T-helper 9 cell (primary cell): ENCODE measurements at places on chromosomes 4 and X.

DNA sequence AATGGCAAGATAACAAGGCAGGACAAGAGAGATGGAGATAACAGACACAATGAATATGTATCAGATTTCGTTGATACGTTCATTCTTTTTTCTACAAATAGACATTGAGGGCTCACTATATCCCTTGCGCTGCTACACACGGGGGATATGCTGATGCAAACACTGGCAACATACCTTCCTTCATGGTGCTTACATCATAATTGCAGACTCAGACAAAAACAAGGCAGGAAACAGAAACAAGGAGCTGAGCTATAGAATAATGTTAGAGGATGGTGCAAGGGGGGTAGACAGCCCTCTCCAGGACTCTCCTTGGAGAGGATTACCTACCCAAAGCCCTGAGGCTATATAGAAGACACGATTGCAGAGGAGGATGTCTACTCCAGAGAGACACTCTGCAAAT is 1069.5 kb downstream of the DMD start:
- DNase-seq = no peak

DNA sequence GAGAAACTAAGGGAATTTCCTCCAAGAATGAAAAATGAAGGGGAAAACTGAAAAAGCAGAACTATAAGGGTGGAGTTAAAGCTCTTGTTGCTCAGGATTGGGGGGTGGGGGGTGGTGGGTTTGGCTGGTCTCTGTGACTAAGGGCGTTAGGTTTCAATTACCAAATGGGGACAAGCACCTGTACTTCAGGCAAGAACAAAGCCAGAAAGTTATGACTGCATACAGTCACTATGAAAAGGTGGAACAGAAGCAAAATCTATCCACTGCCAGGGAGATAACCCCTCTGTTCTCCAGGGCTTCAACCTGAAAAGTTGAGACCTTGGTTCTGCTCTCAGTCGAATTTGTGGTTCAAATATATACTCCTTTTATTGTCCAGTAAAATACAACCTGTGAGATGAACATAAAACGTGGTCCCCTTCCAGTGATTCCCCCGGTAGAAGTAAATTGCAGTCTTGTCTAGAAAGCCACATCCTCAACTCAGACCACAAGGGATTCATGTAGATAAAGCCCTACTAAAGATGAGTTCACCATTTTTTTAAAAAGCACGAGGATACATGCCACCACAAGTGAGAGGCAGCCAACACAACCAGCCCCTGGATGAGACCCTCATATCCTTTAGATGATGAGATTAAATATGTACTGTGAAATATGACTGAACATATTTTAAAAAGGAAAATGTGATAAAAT is 257.1 kb upstream of the RPS6KA3 start:
- DNase-seq = no peak

DNA sequence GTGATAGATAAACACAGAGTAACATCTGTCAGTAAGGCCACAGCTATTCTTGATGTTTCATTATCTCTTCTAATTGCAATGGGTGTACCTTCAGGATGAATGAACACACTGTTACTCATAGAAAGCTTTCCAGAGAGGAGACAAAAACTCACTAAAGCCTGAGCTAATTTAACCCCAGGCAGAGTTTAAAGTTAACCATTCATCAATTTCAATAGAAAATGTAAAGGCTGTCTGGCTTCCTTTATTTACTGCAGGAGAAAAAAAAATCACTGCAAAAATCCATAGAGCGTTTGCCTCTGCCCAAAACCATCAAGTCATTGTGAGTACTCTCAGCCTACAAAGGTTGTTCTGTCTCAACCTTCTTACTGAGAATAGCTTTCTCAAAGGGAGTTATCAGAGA is 376.9 kb downstream of the PPP4R3C start:
- DNase-seq = no peak

GRCh38 chr4:100372432-100372831 is 145.4 kb downstream of the EMCN start:
- DNase-seq = no peak

- DNase-seq = no peak
Observed at GRCh38 chr4:3812211-3812934, 46.2 kb downstream of the ADRA2C start.

DNA sequence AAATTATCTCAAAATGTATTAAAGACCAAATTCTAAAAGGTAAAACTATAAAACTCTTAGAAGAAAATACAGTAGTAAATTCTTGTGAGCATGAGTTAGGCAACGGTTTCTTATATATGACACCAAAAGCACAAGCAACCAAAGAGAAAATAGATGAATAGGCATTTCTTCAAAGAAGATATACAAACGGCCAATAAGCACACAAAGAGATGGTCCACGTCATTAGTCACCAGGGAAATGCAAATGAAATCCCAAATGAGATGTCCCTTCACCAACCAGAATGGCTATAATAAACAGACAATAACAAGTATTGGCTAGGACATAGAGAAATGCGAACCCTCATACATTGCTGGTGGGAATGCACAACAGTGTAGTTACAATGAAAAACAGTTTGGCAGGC is 44.6 kb downstream of the RAB33A start:
- no peak for DNase-seq

DNA sequence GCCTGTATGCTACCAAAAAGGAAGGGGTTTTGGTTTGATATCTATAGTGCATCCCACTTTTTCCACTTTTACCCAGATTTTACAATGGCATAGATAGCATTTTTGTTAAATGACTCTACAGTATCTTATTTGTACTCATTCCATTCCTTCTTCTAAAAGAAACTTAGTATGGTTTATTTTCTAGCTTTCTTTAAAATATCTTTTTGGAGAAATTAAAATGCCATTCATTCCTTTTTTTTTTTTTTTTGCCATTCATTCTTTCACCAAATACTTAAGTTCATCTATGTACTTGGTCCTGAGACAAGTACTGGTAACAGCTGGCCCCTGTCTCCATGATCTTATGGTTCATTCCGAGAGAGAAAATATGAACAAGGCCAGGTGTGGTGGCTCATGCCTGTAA is 49.1 kb downstream of the MID1 start:
- DNase-seq = no peak

DNA sequence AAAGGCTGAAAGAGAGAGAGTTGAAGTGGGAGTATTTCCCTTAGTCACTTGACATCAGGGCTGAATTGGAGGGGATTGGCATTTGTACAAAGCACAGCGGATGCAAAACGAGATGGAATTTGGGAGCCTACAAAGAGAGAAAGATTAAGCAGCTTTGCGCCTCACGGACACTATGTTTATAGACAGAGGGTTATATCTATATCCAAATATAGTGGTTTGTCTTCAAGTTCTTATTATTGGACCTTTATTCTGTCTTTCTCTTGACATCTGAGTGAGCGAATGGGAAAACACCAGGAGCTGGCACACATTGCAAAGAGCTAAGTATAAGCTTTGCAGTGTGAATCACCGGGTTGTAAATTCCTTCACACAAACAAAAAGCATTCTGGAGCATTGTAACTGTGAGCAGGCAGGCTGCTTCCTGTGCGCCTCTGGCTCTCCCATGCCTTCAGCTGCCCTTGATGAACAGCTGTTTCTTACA is 500.2 kb downstream of the STIM2 start:
- no peak for DNase-seq

- DNase-seq = no peak
Observed at GRCh38 chrX:20433388-20433775, 166.7 kb upstream of the RPS6KA3 start.

GRCh38 chr4:129622566-129622965 is 526.6 kb downstream of the C4orf33 start:
- no peak for DNase-seq

DNA sequence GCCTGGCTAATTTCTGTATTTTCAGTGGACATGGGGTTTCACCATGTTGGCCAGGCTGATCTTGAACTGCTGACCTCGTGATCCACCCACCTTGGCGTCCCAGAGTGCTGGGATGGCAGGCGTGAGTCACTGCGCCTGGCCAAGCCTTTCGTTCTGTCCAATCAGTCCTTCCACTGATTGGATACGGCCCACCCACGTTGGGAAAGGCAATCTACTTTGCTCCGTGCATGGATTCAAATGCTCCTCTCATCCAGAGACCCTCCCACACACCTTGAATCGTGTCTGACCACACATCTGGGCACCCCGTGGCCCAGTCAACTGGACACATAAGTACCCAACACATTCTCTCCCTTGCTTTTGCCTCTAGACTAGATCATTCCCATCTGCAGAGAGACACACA is 74.9 kb downstream of the CRLF2 start:
- DNase-seq = no peak

- no peak for DNase-seq
Observed at GRCh38 chr4:45741897-45742296, 382.0 kb downstream of the GABRG1 start.

DNA sequence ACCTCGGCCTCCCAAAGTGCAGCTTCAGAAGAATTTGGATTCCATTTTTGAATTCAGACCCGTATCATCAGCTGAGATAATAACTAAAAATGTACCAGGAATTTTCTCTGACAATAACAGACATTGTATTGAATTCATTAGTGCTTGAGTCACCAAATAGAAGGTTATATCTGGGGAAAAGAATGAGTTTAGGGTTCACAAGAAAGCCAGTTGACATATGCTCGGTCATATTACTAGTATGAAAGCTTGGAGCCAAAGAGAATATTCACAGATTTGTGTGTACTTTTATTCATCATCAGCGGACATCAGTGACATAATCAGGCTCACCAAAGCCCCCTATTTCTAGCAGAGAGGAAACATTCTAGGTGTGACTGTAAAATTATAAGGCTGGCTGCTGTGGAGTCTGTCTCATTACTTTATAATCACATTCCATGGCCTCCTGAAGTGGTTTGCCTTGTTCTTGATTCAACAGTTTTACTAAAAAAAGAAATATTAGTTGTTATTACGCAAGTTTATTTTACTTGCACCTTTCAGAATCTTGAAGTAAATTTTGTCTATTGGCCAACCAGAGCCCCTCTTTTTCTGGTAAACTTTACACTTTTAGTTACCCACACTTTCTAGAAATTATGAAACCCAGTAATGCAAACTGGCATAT is 14.6 kb upstream of the DCTD start:
- no peak for DNase-seq

DNA sequence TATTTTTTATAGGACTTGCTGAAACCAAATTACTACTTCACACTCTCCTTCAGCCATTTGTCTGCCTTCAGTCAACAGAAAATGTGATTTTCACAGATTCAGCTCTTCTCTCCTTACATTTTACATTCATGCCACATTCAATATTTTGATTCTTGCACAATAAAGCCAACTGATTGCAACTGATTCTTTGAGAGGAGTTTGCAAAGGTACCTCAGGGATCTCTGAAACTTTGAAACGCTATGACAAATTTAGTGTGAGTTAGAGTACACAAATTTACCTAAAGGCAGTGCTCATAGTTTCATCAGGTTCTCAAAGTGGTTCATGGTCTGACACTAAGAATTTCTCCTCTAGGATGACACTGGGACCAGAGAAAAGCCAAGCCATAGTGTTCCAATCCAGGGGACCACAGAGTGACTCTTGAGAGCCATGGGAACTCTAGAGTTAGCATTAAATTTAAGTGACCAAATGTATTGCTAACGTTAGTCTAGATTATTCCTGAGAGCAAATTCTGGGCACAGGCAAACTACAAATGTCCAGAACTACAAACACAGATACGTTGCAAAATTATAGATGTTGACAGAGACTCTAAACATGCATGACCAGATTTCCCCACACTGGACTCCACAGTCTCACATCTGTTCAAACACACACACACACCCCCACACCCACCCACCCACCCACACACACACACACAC is 9.0 kb downstream of the CSN3 start:
- no peak for DNase-seq

DNA sequence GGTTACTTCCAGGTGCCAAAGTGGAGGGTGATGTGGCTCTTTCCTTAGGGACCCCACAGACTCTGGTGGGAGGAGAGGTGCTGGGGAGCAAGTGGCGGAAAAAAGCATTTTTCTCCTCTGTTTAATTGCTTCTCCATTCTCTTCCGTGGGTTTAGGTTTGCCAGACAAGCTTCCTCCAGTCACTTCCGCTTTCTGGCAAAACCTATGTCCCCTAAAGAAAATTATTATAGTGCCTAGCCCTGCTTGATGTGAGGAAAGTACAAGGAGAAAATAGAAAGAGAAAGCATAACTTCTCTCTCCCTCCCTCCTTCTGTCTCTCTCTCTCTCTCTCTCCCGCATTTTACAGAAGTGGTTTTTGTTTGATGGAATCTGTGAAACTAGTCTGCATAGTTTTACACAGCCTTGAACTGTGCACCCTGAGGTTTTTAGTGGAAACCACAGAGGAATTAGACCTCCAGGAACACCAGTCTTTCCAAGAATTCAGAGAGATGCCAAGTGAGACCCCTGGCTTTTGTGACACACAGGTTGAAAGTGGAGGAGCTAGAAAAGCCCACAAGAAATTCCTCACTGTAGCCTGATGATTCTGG is 231.1 kb upstream of the ANXA3 start:
- DNase-seq = no peak

GRCh38 chrX:148995661-148996060 is 495.2 kb downstream of the AFF2 start:
- DNase-seq = no peak

- DNase-seq = no peak
Observed at GRCh38 chr4:150590631-150591030, 8.7 kb downstream of the MAB21L2 start.

- DNase-seq = no peak
Observed at GRCh38 chrX:1093586-1094421, 118.6 kb downstream of the CRLF2 start.
